ENCODE measurements at places on chromosomes 4 and X.

GRCh38 chr4:87414816-87415215 lies 7.6 kb upstream of the NUDT9 start:
- DNase-seq, result no peak

DNA sequence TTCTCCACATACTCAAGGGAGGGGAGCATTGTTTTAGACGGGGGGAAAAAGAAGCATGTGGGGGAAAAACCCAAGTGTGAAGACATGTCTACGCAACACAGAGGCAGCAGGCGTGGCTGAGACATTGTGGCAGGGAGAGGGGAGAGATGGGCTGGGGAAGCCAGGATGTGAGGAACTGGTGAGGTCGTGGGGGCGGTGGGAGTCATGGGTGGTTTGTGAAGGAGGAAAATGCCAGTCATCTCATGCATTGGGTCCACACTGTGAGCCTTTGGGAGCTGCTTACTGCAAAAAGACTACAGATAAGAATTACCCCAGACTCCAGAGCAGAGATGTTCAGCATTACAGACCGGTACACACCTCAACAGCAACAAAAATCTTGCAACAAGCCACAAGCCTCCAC lies 2.1 kb downstream of the JAKMIP1 start:
- no peak for DNase-seq

GRCh38 chr4:176971576-176972115 lies 178.9 kb upstream of the VEGFC start:
- no peak for DNase-seq

- no peak for DNase-seq
Measured at GRCh38 chr4:58760737-58761136, 1650.6 kb upstream of the IGFBP7 start.

GRCh38 chr4:41644288-41644914 lies 104.1 kb downstream of the PHOX2B start:
- no peak for DNase-seq

DNA sequence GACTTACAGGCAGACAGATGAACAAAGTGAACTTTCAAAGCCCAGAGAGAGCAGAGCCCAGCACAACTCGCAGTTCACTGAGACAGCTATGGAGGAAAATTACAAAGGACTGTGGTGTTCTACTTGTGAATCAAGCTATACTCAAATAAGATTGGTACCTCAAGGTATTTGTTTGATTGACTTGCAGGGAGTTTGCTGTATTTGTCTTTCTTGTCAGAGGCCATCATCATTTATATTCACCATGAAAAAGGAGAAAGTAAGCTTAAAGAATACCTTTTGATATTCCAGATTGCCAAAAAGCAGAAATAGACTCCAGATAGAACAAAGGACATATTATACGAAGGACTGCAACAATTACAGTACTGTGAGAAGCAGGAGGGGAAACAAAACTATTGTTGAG lies 1047.9 kb downstream of the RPA4 start:
- DNase-seq, result no peak

GRCh38 chr4:4685810-4686795 lies 144.3 kb upstream of the STX18 start:
- no peak for DNase-seq

DNA sequence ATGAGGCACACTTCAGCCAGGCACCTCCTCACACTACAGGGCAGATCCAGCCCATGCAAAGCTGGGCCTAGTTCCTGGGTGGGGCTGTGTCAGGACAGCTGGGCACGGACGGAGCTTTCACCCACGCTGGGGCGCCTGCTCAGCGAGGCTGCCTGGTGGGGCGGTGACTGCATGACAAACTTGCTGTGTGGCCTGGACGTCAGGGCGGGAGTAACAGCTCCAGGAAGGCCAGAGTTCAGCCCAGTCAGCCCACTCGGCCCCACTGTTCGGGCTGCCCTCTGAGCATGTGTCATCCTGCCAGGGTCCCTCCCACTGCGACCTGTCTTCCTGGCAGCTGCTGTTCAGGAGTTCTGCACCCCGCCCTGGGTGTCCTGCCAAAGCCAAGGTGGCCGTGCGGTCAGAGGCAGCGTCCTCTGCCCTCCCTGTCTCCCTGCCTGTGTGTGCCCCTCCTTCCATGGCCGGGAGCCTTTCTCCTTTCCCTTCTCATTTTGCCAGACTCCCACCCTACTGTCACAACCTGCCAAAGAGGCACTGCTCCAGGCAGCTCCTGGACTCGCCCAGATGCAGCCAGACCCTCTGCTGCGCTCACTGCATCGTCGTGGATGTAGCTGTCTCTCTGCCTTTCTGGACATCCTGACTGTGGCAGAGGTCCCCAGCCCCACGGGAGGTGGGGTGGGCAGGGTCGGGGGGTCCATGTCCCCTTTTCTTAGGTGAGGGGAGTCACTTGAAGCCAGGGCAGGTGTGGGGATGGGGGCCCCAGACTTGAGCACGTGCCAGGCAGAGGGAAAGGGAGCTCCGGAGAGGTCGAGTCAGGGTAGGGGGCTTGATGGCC lies 33.0 kb upstream of the KIAA0232 start:
- DNase-seq, result no peak

DNA sequence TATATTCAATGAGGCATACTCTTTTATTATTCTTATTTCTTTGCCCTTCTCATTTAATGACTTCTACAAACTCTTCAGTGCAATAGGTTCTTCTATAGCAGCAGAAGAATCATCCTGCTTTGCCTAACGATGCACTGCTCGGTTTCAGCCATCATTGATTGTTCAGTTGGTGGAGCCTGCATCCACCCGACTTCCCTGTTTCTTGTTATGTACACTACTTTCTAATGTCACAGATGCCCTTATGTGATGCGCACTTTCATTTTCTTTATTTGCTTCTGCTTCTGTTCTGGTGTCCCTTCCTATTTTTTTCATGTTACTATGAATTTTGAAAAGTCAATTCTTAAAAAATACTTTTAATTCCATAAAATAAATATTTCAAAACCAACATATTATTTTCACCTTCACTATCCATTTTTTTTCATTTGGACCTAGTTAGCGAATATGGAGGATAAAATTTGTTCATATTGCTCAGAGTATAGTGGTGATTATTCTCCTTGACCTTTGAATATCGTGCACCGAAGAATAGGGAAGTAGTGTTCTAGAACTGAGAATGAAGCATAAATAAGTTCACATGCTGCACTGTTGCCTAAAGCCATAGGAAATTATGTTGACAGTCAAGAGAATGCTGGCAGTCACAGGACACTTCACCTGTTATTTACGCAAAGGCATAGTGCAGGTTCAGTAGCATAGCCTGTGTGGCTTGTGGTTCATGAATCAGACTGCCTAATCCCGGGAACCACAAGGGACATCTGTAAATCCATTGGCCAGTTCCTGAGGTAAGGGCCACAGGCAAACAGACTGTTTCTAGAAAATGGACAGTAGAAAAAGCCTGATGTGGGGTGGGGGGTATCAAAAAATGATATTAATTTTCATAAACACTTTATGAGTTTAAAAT lies 21.3 kb upstream of the SFRP2 start:
- no peak for DNase-seq

- DNase-seq, result no peak
Measured at GRCh38 chr4:74612837-74613236, 167.9 kb downstream of the AREG start.
